ENCODE measurements at places on chromosomes 1 and 21.

DNA sequence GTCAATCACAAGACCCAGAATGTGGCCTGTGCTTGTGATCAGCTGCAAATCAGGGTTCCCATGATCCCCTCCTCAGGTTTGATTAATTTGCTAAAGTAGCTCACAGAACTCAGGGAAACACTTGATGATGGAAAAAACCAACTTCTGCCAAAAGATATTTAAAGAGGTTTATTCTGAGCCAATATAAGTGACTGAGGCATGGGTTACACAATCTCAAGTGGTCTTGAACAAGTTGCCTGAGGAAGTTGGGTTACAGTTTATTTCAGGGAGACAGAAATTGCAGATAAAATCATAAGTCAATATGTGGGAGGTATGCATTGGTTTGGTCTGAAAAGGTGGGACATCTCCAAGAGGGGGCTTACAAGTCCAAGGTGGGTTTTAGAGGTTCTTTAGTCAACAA is 243.1 kb downstream of the S1PR1 start:
- DNase-seq: no peak

- DNase-seq: no peak
Observed at GRCh38 chr1:206779638-206780037, 7.3 kb upstream of the IL10 start.

- no peak for DNase-seq
Observed at GRCh38 chr1:181604482-181605249, 121.3 kb downstream of the CACNA1E start.

GRCh38 chr1:202012544-202013478 is 2.4 kb downstream of the ELF3 start:
- no peak for DNase-seq

DNA sequence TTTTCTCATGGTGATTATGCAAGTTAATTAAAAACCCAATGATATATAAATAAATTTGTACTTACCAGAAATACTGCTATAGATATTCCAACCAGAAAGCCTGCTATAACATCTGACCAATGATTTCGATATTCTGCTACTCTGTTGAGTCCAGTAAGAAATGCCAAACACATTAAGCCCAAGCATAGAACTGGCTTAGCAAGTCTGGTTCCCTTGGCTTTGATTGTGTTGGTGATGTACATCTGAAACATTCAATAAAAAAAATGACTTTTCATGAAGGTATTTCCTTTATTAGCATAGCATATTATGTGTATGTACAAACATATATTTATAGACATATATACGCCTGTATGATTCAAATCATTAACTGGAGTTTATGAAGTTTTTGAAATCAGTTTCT is 82.8 kb downstream of the PLPPR5 start:
- DNase-seq: no peak

GRCh38 chr21:45417256-45417950 is 12.4 kb downstream of the COL18A1 start:
- no peak for DNase-seq

GRCh38 chr1:162859191-162859590 is 1.8 kb downstream of the CCDC190 start:
- DNase-seq: no peak

- no peak for DNase-seq
Observed at GRCh38 chr21:40507978-40508377, 339.0 kb downstream of the DSCAM start.

DNA sequence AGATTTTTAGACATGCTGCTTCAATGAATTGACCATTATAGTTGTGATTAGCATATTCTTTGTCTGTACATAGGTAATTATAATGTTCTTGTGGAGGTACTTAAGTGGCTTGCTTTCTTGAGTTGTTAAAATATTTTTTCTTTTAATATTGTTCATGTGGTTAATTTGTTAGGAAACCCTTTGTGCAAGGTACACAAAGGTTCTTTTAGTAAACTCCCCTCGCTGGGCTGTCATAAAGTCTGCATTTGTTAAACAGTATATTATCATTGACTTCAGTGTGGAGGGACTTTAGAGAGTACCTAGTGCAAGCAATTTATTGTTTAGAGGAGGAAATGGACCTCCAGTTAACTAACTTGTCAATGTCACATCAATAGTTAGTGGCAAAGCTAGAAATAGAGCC is 52.5 kb downstream of the DISP1 start:
- peak; percentile 26 for DNase-seq

DNA sequence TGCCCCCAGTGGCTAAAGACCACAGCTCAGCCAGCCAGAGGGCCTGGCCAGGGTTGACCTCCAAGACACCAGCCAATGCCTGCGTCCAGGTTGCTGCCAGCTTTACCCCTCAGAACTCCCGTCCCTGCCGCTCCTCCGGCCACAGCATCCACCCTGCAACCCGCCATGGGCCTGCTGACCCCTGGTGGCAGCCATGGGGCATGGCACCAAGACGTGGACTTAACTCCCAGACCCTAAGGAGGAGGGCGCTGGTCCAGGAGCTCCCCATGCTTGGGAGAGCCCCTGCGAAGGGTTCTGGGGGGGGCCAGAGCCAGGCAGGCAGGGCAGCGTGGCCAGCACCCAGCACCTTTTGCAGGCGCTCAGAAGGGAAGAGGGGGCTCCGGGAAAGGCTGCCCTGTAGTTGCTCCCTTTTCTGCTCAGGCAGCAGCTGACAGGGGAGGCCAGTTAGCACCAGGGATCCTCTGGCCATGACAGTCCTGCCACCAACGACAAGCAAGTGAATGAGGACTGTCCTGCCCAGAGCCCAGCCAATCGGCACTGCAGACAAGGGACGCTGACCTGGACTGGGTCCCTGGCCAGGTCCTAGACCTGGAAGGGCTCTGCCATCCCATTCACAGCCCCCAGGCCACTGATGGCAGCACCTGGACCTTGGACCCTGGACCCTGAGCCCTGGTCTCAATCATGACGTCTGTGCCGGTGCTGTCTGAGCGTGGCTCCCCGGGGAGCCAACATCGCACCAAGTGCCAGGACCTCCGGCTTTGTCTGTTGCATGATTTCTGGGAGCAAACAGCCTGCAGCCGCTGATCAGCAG is 246.2 kb downstream of the NPHP4 start:
- DNase-seq: peak; percentile 72

DNA sequence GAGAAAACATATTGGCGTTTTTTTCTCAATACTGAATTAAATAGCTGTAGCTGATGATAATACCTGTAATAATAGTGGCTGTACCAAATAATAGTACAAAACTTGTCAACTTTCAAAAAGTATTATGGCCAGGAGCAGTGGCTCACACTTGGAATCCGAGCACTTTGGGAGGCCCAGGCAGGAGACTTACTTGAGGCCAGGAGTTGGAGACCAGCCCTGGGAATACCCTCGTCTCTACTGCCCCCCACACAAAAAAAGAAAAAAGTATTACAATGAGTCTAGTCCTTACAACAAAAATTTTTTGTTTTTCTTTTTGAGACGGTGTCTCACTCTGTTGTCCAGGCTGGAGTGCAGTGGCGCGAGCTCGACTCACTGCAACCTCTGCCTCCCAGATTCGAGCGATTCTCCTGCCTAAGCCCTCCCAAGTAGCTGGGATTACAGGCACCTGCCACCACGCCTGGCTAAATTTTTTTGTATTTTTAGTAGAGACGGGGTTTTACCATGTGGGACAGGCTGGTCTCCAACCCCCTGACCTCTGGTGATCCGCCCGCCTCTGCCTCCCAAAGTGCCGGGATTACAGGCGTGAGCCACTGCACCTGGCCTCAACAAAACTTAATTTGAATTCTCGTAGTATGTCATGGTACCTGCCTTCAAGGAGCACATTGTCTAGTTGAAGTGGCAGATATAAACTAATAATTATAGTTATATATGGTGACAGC is 1.4 kb downstream of the RBBP4 start:
- no peak for DNase-seq

- DNase-seq: no peak
Observed at GRCh38 chr1:9910076-9910422, at the start of gene CTNNBIP1. CTNNBIP1 (minus strand) TSS chr1:9910269; CDS start chr1:9872064, 38,205 bp downstream.

DNA sequence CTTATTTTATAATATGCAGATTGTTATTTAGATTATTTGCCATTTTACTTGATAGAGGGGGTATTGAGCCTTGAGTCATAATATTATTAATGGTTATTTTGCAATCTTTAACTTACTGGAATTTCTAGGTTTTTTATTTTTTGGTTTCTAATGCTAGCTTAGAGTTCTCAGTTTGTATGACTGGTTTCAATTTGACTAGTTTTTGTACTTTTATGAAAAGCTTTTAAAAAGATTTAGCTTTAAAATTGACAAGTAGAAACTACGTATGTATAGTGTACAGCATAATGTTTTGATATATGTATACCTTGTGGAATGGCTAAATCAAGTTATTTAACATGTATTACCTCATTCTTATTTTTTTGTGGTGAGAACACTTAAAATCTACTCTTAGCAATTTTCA is 41.5 kb downstream of the CEP350 start:
- DNase-seq: no peak

- peak; percentile 29 for DNase-seq
Observed at GRCh38 chr1:161725908-161726472, 4.6 kb downstream of the FCRLB start.

- DNase-seq: peak; percentile 86
Observed at GRCh38 chr1:109816175-109816811, 52.6 kb upstream of the EPS8L3 start.

DNA sequence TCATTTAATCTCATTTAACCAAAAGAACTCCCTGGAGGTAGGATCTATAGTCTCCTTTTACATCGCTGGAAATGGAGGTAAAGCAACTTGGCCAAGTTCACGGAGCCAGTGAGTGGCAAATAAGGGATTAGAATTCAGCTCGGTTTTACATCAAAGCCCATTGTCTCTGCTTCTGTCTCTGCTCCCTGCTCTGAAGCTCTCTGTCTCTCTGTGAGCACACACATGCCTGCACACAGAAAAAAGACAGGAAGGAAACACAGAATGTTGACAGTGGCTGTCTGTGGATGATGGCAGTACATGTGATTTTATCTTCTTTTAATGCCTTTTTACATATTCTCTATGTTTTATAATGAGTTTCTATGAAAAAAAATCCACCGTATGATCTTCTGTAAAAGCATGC is 8.9 kb upstream of the DHRS3 start:
- DNase-seq: no peak

DNA sequence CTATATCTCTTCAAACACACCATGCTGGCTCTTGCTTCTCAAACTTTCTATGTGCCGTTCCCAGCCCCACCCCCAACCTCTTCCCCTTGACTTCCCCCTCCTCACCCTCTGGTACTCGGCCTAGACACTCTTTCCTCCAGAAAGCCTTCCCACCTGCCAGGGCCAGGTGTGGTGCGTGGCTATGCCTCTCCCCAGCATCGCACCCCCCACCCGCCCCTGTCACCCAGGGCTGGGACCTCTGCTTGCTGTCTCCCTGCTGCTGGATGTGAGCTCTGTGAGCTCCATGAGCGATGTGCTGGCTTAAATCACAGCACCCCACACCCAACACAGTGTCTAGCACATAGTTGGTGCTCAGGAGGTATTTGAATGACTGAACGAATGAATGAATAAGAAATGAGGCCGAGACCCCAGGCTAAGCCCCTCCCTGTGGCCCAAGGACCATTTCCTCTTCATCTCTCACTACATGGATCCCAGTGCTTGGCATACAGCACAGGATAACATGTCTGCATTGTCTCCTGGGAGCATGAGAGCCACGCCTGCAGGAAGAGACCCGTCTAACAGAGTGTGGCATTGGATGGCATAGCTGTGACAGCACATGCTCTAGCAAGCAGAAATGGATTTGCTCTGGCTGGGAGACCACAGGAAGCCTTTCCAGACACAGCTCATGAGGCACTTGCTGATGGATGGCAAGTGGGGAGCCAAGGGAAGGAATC is 19.7 kb downstream of the TNNT2 start:
- no peak for DNase-seq

- DNase-seq: no peak
Observed at GRCh38 chr1:115251856-115252255, 86.2 kb downstream of the NGF start.

Measured in COR-L47 (cell line).